Activated CD4-positive, alpha-beta T cell treated with anti-CD3 and anti-CD28 coated beads, Interleukin-2, amount 50 U/mL, for 4 hours (primary cell): ENCODE measurements at places on chromosomes 2 and 18.

DNA sequence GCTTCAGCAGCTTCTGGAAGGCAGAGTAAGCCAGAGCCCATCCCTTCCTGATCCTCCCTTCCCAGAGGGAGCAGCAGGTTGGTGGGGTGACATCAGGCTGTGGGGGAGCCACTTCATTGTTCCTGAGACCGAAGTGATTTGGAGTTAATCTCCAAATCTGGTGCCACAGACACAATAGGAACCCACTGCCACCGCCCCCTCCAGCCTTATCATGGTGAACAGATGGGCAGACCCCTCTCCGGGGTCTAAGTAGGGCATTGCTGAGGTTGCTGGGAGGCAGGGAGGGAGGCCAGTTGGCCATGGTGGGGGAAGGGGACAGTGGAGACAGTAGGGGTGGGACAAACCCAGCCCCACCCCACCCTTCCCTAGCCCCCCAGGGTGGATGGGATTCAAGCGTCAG is 25.6 kb upstream of the SLC35F6 start:
- DNase-seq, result no peak

GRCh38 chr2:173903601-173904394 is 61.4 kb downstream of the SP3 start:
- DNase-seq, result no peak

DNA sequence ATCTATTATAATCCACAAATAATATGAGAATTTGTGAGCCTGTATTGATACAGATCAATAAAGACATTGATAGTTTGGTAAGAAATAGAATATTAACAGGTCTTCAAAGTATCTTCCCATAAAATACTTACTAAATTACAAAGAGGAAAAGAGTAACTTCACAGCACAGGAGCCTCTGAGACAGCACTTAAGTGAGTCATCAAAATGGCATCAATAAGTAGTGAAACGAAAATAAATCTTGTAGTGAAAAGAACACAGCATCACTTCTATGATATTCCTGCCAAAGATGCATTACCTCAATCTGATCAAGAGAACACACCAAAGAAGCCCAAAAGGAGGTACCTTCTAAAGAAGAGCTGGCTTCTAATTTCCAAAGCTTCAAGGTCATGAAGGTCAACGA is 116.4 kb downstream of the CBLN2 start:
- no peak for DNase-seq

DNA sequence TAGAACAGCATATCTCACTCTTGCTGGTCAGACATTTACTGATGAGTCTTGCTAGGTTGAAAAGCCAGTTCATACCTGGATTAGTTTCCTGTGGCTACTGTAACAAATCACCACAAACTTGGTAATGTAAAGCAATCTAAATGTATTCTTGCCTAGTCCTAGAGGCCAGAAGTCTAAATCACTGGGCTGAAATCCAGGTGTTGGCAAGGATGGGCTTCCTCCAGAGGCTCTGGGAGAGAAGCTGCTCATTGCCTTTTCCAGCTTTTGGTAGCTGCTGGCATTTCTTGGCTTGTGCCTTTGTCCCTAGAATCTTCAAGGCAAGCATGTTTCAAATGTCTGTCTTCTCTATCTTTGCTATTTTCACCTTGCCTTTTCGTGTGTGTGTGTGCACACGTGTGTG is 62.3 kb upstream of the MAP4K3 start:
- DNase-seq, result no peak

- no peak for DNase-seq
Measured at GRCh38 chr18:67010919-67011318, 407.0 kb upstream of the CDH19 start.

- DNase-seq, result no peak
Measured at GRCh38 chr2:186531257-186531775, 45.3 kb downstream of the ZC3H15 start.
